HCEC 1CT (cell line): ENCODE measurements at places on chromosomes 2 and 18.

GRCh38 chr18:50619861-50620275 is 60.0 kb downstream of the MAPK4 start:
- no peak for DNase-seq

DNA sequence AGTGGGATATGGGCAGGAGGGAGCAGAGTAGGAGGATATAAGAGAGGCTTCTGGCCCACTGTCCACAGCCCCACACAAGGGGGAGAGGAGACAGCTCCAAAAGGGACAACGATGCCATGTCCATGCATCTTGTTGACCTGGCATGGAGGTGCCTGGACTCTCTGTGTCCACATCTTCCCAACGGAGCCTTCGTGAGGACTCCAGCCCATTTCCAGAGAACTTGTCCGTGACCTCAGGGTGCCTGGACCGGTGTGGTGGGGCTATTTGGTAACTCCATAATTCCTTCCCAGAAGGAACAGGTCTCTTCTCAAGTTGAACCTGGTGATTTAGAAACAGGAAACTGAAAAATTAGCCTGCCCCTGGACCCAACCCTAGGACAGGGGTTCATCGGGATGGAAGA is 133.9 kb downstream of the CYP26B1 start:
- no peak for DNase-seq

- DNase-seq, result no peak
These were observed 46.9 kb upstream of the STRN start for GRCh38 chr2:37013315-37013641.

GRCh38 chr2:43486603-43487002 is 109.2 kb downstream of the THADA start:
- DNase-seq, result no peak

DNA sequence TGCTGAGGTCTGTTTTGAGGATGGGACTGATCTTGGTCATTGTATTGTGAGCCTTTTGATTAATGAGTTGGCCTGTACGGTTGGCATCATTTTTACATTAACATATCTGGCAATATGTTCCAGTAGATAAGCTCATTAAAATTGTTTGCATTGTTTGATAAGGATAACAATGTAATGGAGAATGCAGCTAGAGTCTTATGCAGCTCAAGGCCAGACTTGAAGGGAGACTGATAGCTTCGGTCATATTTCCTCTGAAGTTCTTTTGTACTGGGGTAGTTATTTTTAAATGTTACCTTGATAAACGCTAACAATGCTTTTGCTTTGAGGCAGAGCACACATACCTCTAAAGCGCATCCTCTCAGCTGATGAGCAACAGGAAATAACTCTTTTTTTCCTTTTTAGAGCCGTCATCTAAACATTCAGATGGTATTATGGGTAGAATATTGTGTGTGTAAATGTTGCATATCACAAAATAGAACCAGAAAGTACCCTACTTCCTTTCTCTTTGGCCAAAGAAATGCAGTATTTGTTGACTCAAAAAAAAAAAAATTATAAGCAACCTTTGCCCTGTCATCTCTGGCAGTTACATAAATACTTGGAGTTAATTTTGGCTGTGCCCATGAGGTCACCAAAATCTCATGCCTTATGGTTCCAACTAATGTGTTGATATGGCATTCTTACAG is 1.3 kb downstream of the MAPRE2 start:
- peak; percentile 49 for DNase-seq

- DNase-seq, result no peak
These were observed 71.3 kb downstream of the PPP1R1C start for GRCh38 chr2:182057002-182057401.

DNA sequence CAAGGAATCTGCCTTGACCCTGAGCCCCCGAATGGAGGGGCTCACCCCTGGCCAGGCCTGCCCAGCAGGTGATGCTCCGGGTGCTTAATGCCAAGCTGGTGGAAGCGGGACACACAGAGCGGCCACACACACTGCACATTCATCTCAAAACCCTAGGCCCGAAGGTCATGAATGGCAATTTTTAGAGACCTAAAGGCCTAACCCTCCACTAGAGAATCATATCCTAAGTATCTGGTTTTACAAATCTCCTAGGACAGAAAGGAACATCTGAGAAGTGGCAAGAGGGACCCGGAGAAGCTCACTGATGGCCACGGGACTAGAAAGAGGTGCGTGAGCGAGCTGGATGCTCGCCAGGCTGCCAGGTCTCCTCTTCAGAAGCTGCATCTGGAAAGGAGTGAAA is 38.3 kb downstream of the ST3GAL5 start:
- no peak for DNase-seq

GRCh38 chr18:75500545-75500944 is 73.0 kb upstream of the SMIM21 start:
- peak; percentile 41 for DNase-seq

GRCh38 chr2:111930409-111930808 is 32.0 kb downstream of the MERTK start:
- DNase-seq, result no peak

DNA sequence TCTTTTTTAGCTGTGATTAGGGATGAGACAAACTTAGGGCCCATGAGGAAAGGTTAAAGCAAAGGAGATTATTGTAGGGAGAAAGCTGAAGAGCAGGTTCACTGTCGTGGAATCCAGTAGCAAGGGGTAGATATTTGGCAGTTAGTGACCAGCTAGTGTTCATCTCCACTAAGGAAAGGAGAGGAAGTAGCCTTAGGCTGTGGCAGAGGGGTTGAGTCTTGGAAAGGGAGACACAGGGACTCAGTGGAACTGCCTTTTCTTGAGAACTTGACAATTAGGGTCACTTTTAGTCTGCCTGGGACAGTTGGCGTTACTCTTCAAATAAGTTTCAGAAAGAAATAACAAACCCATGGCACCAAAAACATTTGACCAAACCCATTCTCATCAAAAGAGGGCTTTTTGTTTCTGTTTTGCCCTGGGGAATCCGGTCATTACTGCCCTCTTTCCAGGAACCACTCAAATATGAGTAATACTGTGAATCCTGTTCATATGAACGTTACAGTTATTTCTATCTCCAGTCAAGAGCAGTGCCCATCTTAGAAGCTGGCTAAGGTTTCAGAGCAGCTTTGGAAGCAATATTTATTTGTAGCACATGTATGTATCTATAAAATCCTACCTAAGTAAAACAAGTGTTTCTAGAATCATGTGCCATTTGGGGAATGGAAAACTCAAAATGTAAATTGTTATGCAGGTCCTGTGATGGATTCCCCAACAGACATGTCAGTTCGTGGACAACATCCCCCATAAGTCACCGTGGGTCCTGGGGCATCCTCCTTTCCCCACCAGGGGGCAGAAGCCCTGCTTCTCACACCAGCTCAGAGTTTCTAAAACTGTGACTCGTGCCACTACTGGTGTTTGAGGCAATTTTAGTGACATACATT is 77.3 kb upstream of the PHLPP1 start:
- no peak for DNase-seq

- DNase-seq, result no peak
These were observed 70.3 kb upstream of the DOCK10 start for GRCh38 chr2:225112362-225113126.

- DNase-seq, result no peak
These were observed 92.8 kb upstream of the BARD1 start for GRCh38 chr2:214902286-214902685.

DNA sequence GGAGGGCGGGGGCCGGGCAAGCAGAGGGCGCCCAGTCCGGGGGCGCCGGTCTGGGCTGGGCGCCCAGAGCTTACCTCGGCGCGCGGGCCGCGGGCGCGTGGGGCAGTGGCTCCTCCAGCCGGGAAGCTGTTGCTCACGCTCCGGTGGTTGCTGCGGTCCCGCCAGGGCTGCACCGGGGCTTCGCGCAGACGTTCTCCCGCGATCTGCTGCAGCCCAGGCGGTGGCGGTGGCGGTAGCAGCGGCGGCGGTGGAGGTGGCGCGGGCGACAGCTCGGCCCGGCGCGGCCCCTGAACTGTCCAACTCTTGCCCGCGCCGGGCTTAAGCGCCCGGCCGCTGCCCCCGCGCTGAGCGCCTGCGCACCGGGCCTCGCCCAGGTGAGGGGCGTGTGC is 391 bp downstream of the ZNF385B start:
- DNase-seq, result no peak

GRCh38 chr2:183149489-183149888 is 25.2 kb downstream of the NUP35 start:
- DNase-seq, result no peak

DNA sequence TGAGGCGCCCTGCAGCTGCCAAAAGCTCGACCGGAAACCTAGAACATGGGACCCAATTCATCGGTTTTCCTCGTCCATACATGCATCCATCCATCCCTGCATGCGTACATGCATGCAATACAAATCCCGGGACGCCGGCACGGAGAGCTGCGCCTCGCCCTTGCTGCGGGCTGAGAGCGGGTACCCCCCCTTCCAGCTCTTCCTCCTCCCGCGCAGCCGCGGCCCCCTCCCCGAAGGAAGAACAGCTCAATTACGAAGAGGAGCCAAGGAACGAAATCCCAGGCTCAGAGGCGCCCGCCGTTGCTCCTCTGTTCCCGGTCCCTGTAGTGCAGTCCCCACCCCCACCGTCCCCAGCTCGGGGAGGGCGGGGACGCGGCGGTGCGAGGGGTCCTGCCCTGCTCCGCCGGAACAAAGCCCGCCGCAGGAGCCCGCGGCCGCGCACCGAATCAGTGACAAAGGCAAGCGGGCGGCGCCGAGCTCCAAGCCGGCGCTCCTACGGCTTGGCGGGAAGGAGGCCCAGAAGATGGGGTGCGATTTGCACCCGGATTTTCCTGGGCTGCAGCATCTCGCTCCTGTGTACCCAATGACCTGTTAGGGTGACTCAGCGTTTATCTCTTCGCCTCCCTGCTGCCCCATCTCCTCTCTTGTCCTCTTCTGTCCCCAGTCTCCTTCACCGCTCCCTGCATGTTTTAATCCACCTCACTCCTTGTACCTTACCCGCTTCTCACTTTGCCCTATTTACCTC is 8.9 kb upstream of the POU3F3 start:
- DNase-seq, result no peak

DNA sequence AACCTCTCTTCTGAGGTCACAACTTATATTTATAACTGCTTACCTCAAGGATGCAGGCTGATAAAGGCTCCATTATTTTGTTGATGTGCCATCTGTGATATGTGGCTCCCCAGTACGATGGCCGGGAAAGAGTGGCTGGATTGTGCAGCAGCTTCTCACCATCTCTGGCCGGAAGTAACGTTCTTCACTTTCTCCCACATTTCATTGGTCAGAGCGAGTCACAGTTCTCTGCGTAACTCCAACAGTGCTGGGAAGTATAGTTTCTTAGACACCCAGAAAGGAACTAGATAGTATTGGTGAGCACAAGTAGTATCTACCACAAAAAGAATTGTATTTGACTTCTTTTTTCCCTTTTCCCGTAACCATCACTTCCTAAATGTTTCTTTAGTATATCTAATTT is 28.7 kb downstream of the ZSWIM2 start:
- peak; percentile 62 for DNase-seq

DNA sequence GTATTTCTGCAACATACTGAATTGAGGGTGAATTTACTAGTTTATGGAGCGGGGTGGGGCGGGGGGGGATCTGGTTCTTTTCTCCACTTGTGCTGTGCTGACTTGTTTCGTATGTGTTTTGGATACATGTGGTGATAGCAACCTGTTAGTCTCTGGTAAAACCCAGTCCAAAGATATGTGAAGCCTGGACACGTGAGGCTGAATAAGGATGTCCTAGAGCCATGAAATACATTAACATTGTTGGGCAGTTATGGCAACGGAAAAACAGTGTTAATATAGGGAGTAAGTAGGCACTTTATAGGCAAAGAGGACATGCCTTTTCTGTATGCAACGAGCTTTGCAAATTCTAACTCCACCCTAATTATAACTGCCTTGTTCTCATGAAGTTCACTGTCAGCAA is 42.1 kb upstream of the NEMP2 start:
- DNase-seq, result no peak

- peak; percentile 81 for DNase-seq
These were observed 88.3 kb downstream of the SLC8A1 start for GRCh38 chr2:40363631-40364030.

GRCh38 chr18:79445696-79446561 is 50.2 kb downstream of the NFATC1 start:
- no peak for DNase-seq

- DNase-seq, result no peak
These were observed 175.6 kb downstream of the SEPTIN10 start for GRCh38 chr2:109438146-109438545.

- DNase-seq, result no peak
These were observed 131.4 kb upstream of the SLC1A4 start for GRCh38 chr2:64857581-64858471.

DNA sequence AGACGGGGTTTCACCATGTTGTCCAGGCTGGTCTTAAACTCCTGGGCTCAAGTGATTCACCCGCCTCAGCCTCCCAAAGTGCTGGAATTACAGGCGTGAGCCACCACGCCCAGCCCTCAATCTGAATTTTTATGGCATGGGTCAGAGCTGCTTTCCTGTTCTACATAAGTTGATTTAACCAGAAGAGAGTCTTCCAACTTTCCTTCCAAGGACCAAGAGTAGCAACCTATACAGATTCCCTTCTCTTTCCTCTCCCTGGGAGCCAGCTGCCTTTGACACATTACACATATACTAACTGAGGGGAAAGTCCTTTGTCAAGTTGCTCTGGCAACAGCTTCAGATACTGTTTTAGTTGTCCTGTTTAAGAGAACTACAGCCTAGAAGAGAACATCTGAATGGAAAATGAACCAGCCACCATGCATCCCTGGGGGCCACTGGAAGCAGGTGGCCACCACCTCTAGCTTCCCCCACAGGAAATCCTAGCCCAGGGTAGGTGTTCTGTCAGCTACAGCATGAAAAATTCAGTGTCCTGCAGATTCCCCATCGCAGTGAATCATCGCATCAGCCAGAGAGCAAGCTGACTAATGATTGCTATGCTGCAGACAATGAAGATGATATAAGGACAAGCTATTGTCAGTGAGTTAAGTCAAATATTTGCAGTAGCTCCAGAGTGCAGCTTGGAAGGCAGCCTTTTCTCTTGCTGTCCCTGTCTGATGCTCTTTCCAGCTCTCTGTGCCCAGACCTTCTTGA is 62.9 kb downstream of the POMC start:
- peak; percentile 79 for DNase-seq

GRCh38 chr2:169493360-169493759 is 14.1 kb downstream of the BBS5 start:
- no peak for DNase-seq

- peak; percentile 28 for DNase-seq
These were observed 57.3 kb downstream of the CCDC195 start for GRCh38 chr2:224658780-224659405.

GRCh38 chr2:17441055-17441771 is 77.0 kb downstream of the RAD51AP2 start:
- no peak for DNase-seq

- no peak for DNase-seq
These were observed 231.2 kb downstream of the AGAP1 start for GRCh38 chr2:235725016-235725489.

- no peak for DNase-seq
These were observed 29.6 kb downstream of the CFAP210 start for GRCh38 chr2:169664600-169664977.

DNA sequence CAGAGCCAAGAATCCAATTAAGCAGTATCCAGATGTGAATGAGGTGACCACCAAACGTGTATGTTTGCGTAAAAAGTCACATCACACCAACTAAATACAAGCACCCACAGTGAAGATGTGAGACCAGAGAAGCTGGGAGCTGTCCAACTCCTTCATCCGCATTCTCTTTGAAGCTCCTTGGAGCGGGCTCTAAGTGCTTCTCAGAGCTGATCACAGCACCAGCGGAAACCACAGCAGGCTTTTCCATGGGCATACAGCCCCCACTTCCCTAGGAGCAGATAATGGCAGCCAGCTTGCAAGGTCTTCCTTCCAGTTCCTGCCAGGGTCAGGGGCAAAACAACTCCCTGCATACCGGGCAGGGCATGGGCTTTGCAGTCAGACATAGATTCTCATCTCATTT is 36.4 kb downstream of the REEP1 start:
- no peak for DNase-seq

- DNase-seq, result no peak
These were observed 488.5 kb downstream of the EIPR1 start for GRCh38 chr2:2889141-2889540.
